ENCODE measurements at places on chromosomes 2 and 18.
A peak's percentile ranks its signal among the peaks of the same experiment; 100 is the strongest.

DNA sequence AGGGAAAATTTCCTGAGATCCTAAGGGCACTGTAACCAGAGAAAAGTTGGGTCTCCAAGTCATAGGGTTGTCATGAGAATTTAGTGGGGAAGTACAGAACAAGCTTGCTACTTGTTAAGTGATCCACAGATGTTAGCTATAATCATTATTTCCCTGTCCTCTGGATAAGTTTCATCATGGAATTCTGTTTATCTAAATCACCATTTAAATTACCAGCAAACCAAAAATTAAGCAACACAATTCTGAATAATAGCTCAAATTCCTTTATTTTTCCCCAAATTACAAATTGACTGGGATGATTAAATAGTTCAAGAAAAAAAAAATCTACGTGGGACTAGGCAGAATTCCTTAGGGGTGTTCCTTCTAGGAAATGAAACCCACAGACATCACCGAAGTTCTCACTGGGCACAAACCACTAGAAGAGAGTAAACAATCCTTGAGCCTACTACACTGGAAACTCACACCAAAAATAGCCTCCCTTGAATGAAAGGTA is 159.5 kb downstream of the COL6A3 start:
- no peak for DNase-seq

DNA sequence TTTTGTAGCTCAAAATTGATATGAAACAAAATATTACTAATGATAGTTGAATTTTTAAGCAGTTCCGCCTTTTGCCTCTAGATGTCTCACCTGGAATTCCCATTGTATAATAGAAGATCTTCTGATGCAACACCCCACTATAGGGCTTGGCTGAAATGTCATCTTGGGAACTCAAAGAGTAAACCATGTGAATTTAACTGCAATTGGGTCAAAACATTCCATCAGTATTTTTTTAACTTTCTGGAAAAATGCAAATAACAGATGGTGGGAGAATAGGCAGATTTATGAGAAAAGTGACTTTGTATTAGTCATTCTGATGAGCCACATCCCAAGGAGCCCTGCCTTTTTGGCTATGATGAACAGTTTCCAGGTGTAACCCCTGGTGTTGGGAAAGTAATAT is 489.9 kb downstream of the NYAP2 start:
- no peak for DNase-seq

DNA sequence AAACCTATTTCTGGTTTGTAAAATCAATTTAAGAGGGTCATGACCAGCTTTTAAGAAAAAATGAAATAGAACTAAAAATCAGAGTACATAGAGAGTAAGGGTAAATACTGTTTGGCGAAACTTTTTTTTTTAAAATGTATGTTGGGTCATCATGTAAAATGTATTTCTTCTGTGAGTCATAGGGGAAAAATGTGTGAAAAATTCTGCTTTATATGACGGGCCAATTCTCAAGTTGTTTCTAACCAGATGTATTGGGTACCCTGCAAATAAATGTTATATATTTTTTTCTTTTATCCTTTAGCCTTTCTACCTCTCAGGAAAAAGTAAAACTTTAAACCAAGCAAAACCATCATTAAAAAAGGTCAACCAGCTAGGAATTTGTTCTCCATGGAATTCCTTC is 13.9 kb downstream of the AFTPH start:
- no peak for DNase-seq

DNA sequence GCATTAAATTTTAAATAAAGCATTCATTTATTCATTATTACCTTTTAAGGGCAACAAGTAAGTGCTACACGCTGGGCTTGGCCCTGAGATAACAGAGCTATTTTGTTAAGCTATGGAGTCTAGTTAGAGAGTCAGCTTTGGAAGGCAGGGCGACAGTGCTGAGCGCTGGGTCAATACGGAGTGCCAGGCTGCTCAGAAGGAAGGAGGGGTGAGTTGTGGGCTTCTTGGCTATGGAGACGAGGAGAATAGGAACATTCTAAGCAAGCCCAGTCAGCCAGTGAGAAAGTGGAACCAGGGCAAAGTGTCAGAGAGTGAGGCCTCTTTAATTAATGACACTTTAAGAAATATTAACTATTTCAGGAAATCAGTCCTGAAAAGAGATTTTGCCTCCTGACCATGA is 288.4 kb downstream of the LRRTM1 start:
- DNase-seq = no peak

DNA sequence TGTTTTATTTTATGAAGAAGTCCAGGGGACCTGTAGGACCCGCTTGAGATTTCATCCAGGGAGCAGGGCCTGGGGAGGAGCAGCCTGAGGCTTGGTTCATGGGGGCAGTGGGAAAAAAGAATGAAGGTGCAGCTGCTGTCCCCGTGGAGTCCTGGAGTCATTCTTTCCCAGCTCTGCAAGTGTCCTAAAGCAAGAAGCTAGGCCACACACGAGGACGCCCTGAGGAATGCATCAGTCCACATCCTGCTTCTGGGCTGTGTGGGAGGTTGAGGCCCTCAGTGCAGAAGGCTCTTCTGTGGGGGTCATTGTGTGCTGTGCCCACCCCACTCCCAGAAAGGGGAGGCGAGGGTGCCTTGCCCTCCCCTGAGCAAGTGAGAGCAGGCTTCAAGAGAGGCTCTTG is 179.9 kb upstream of the HS6ST1 start:
- no peak for DNase-seq

DNA sequence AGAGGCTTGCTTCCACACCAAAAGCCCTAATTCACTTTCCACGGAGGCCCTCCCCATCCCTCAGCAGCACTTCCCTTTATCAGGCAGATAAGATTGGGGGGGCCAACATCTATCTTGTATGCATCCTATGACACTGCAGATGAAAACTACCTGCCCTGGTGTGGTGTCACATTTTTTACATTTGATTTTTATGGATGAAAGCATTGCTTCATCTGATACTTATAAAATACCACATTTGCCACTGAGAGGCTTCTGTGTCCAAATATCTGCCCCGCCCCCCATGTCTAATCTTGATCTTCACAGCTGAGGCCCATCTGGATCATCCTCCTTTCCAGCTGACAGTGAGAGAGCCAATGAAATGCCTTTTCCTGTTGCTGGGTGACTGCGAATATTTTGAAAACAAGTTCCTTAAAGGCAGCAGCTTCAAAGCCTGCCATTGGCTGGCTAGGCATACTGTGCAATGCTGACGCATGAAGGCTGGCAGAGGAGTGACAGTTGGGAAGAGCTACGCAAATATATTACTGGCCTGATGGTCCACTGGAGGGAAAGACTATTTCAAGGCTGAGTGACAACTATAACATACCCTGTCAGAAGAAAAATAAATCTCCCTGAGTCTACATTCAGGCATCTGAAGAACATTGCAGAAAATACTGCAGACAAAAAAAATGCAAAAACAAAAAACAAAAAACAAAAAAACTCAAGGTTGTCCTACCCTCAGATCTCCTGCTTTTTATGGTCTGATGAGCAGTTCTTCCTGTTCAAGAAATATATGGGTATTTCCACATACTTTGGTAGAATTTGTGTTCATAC is 318.7 kb downstream of the PDE11A start:
- DNase-seq = no peak

GRCh38 chr2:65214843-65215242 is 12.8 kb upstream of the ACTR2 start:
- DNase-seq = no peak

DNA sequence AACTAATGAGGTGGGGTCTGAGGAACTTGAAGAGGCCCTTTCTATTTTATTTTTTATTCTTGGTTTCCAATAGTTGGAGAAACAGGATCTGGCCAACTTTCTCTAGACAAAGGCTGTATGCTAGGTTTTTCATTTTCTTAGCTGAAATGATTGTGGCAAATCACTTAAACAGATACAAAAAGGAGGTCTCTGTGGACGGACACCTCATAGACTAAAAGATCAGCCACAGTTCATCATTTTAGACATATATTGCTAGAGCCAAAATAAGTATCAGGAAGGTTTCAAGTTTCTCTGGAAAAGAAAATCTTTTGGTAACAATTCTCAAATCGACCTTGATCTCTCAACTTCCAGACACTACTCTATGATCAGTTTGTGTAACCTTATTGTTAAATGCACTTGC is 224.5 kb upstream of the REV1 start:
- no peak for DNase-seq

DNA sequence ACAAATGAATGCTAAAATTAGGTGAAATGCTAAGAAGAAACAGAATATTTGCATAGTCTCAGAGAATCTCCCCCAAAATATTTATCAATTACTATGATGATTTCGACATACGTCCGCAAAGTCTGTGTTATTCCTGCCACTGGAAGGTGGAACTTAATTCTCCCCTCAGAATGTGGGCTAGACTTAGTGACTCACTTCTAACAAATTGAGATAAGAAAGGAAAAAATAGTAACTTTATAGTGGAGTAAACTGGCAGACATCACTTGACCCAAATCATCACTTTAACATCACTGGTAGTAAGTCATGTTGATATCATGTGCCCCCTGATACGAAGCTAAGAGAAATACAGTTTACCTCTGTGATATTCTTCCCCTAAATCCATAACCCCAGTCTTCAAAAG is 23.5 kb downstream of the HADHB start:
- DNase-seq = no peak

DNA sequence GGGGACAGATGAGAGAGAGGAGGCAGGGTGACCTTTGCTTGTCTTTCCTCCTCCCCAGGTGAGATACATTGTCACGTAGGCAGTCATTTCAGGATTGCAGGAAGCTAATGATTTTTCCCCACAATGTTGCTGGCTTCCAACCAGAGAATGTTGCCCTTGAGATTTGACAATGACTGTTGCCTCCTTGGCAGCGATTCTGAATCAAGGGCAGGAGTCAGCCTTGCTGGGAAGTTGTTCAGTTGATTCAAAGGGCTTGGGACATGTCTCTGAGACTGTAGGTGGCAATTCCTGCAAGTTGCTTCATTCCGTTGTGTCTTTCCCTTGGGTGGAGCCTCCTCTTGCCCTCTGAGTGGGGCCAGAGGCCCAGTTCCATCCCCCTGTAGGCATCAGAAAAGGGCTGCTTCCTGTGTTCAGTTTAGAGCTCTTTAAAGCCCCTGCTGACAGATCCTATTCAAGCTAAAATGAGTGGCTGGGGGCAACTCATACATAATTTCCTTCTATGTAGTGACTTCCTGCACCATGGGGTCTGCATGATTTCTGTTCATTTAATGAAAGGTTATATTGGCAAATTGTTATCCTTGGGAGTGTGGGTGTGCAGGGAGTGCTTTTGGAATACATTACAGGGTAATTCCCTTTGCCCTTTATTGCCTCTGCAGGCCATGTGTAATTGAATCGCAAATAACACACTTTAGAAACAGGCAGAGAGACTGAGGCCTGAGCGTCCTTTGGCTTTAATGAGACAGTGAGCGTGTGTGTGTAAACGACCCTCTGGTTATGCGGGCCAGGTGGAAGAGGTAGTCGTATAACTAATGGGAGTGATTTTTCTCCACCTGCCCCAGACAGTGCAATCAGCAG is 52.4 kb downstream of the GPR39 start:
- DNase-seq = no peak

GRCh38 chr2:120737340-120738101 is 1.9 kb downstream of the GLI2 start:
- no peak for DNase-seq

DNA sequence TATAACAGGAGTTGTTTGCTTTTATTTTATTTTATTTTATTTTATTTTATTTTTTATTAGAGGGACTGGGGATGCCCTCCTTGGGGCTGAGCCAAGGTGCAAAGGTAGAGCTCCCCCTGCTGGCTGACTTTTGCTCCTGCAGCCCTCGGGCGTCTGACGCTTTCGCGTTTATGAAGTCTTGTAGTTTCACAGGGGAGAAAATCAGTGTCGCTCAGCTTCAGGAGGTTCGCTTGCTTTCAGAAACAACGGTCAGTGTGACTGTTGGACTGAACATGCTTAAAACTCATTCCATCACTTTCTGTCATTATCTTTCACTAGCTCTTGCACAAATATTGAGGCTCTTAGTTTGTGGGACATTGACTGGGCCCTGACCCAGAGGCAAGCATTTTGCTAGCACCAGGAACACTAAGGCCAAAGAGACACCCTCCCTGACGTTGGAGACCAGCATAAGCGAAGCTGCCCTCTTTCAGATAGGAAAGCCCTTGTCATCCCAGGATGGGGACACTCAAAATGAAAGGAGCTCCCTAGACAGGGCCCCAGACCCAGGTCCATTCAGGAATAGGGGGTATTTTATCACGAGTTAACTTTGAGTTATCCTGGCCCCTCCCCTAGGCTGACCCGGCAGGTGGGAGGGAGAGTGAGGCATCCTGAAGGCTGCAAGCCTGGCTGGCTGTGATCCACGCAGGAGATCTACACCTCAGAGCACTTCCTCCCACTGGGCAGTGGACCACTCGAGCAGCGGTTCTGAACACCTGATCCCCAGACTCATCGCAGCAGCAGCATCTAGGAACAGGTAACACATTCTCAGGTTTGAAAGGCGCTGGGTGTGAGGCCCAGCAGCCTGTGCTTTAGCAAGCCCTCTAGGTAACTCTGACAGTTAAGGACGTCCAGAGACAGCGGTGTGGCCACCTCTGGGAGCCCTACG is 34.4 kb downstream of the LGALSL start:
- DNase-seq = peak; percentile 58

DNA sequence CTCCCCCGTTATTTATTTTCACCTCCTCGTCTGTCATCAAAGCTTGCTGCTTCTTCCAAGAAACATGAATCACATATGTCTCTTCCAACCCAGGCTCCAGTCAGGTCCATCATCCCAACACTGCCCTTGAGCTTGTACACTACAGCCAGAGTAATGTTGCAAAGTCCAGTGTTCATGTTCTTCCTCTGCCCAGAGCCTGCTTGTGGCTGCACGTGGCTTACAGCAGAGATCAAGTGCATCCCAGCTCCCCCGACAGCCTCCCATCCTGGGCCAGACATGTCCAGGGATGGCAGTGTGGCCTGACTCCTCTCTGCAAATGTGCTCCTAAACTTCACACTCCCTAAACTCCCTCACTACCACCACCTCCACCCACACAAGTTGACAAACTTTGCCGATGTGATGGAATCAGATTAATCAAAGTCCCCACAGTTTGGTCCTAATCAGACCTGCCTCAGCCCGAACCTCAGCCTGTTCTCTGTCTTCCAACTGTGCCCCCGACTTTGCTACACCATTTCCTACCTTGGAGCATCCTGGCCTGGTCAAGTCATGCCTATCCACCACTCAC is 54.2 kb upstream of the MAPRE3 start:
- no peak for DNase-seq

- DNase-seq = no peak
Observed at GRCh38 chr2:21461754-21462240, 338.0 kb downstream of the TDRD15 start.
